ENCODE measurements at places on chromosomes 6 and 20. TPM values are rescaled to one million over a fixed set of nuclear protein-coding genes. Genes with fewer than 3 reads are reported as not detected.

- no peak for DNase-seq
These were observed 50.9 kb upstream of the CCDC28A start for GRCh38 chr6:138722425-138723371.

DNA sequence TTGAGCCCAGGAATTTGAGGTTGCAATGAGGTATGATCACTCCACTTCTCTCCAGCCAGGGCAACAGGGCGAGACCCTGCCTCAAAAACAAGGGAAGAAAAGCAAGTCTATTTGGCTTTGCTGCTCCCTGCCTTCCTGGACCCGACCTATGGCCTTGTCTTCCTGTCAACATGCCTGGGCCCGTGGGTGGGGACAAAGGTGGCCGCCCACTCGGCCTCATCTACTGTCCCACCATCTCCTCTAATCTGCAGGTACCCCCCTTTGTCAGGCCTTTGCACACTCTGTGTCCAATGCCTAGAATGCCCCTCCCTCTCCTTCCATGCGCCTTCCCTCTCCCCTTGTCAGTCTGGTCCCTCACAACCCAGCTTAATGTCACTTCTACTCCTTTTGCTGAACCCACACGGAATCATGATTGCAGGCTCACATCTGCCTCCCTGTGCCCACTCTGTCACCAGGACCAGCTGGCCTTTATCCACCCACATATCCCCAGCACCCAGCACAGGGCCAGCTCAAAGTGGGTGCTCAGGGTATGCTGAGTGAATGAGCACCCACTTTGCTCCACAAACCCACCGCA lies 40.3 kb downstream of the MDFI start:
- DNase-seq, result no peak

DNA sequence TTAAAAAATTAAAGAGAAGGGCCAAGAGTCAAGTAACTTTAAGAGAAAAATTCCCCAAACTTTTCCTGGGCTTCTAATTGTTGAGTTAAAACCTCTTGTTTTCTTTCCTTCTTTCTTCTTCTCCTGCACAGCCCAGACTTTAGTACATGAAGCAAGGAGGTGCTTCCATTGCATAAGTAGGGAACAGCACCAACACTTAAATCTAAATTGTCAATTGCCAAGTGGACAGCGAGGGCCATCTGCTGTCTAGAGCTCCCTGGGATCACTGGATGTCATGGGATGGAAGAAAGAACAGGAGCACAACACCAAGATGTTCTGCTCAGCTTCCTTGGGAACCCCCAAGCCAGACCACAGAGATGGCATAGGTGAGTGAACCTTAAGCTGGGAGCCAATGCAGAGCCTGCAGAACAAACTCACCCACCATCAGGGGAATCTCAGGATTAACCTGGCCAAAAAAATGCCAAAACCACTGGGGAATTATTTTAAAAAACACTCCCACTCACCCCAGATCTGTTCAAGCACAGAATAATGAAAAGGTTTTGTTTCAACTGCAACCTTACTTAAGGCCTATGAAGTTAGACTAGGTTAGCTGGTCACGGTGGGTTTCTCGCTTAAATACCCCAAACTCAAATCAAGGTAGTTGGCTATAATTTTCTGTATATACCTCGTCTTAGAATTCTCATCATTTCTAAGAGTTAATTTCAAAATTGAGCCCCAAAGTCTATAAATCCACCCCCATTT lies 67.8 kb downstream of the TNFRSF21 start:
- no peak for DNase-seq

- no peak for DNase-seq
These were observed 12.7 kb downstream of the MANEA start for GRCh38 chr6:95589826-95590570.

- DNase-seq, result no peak
These were observed 40.3 kb upstream of the SIM1 start for GRCh38 chr6:100504786-100505737.

GRCh38 chr6:89503641-89504040 lies 70.7 kb downstream of the ANKRD6 start:
- DNase-seq, result no peak

The CALHM6 gene
- polyA plus RNA-seq, result 749 TPM

All from naive B cell (primary cell).